A549 treated with dexamethasone at 1 μM for 4 hours (cell line): ENCODE measurements at places on chromosomes 7 and 10. TPM values are rescaled to one million over a fixed set of nuclear protein-coding genes. Genes with fewer than 3 reads are reported as not detected.

The TMEM213 gene
- not detected in 5 replicates for total RNA-seq

The XRCC2 gene
- total RNA-seq, result 3.7 to 5.6 TPM (median 5.2 TPM) in 5 replicates

The ADAMTS14 gene
- 0.11 to 0.22 TPM (median 0.16 TPM) in 5 replicates for total RNA-seq

The DGKI gene
- 0.19 to 0.43 TPM (median 0.22 TPM) in 5 replicates for total RNA-seq

The TMEM140 gene
- total RNA-seq, result 0.64 to 1.3 TPM (median 1.1 TPM) in 5 replicates

The ATP6V0E2 gene
- total RNA-seq, result 39.3 to 65.5 TPM (median 64.0 TPM) in 5 replicates

The PNLIPRP2 gene
- 0.09 to 0.11 TPM in 2 of 5 replicates, not detected in the others for total RNA-seq

The PYROXD2 gene
- 4.3 to 5.5 TPM (median 4.6 TPM) in 5 replicates for total RNA-seq

The PRF1 gene
- total RNA-seq, result 0.02 to 0.16 TPM (median 0.05 TPM) in 3 of 5 replicates, not detected in the others

The AZGP1 gene
- 0.21 to 0.22 TPM in 2 of 5 replicates, not detected in the others for total RNA-seq

The PAPSS2 gene
- total RNA-seq, result 16.5 to 23.7 TPM (median 20.8 TPM) in 5 replicates

The PHKG1 gene
- 0.39 to 0.77 TPM (median 0.54 TPM) in 5 replicates for total RNA-seq

The KIF11 gene
- total RNA-seq, result 33.3 to 44.4 TPM (median 37.3 TPM) in 5 replicates
